ENCODE measurements at places on chromosomes 5 and 9.

DNA sequence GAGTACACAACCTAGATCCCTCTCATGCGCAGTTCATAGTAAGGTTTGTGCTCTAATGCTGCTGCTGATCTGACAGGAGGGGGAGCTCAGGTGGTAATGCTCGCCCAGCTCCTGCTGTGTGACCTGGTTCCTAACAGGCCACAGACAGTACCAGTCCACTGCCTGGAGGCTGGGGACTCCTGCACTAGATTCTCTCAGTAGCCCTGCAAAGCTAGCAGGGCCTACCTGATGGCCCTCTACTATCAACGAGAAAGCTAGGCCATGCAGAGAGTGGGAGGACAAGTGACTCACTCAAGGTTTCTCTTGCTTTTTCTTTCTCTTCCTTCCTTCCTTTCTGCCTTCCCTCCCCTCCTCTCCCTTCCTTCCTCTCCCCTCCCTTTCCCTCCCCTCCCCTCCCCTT lies 55.1 kb upstream of the TEX48 start:
- no peak for DNase-seq

DNA sequence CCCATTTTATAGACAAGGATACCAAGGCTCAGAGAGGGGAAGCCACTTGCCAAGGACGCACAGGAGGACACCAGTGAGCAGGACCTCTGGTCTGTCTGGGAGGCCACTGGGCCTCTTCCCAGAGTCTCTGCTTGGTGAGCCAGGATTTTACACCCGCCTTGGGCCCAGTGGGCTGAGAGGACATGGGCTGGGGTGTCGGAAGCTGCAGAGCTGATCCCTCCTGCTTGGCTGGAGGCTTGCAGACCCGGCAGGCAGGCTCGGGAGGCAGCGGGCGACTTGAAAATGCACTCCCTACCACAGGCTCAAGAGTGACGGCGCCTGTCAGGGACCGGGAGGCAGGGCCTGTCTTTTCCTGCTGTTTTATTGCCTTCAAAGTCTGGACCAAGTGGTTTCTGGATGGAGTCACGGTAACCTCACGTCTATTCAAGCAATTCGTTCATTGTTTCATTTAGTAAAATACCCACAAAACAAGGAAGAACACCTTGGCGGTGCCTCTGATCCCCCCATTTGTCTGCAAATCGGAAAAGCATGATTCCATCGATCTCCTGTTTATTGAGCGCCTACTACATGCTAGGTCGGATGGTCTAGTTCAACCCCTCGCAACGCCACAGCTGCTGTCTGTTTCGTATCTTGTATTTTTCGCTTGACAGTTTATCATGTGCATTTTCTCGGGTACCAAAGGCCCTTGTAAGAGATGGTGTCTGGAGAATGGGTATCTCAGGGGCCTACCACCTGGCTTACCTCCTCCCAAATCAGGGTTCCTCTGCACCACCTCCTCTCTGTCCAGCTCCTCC lies 108.1 kb upstream of the IER5L start:
- DNase-seq, result no peak

DNA sequence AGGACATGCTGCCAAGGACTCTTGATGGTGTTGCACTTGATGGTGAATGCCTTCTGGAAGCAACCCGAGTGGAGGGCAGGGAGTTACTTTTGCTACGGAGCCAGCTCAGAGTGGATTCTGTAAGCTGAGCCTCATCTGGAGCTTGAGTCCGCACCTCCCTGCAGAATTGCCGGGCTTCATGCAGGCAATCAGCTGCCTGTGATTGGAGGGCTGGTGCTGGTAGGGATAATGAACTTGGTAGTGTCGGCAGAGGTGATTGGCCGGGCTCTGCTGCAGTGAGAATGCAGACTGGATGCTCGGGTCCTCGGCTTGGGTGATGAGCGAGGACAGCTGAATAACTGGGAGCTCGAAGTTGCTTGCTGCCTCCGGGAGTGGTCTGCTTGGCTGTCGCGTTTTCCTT lies 23.1 kb downstream of the SLC25A25 start:
- no peak for DNase-seq

DNA sequence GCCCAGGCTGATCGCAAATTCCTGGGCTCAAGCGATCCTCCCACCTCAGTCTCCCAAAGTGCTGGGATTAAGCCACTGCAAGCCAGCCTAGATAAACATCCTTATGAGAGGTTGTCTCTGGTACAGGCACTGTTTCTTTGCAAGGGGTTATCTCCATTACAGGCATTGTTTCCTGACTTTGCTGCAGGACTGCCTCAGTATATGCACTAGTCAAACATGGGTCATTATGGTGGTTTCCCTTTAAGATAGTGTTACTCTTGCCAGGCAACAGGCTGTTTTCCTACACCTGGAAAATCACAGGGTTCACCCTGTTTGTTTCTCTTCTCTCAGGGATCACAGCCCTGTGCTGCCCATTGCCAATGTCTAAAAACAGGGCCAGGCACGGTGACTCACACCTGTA lies 7.8 kb upstream of the CLTB start:
- no peak for DNase-seq

DNA sequence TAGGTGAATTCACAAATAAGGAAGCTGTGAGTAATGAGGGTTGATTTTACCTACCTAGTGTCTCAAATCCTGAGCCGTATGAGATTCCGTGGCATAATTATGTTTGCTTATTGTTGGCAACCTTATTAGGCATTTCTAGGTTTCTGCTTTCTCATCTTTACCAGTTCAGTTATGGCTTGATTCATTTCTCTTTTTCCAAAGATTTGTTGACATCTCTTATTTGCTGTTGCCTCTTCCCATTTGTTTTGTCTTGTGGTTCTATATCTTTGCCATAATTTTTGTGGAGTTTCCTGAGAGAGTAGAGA lies 470 bp downstream of the IL31RA start:
- DNase-seq, result no peak

All from stimulated activated CD4-positive, alpha-beta T cell treated with anti-CD3 and anti-CD28 coated beads, Interleukin-1b, Interleukin-23, amount 100 ng/mL, for 1 hour (primary cell).